ENCODE measurements at places on chromosomes 1 and 21. TPM values are rescaled to one million over a fixed set of nuclear protein-coding genes. Genes with fewer than 3 reads are reported as not detected.

DNA sequence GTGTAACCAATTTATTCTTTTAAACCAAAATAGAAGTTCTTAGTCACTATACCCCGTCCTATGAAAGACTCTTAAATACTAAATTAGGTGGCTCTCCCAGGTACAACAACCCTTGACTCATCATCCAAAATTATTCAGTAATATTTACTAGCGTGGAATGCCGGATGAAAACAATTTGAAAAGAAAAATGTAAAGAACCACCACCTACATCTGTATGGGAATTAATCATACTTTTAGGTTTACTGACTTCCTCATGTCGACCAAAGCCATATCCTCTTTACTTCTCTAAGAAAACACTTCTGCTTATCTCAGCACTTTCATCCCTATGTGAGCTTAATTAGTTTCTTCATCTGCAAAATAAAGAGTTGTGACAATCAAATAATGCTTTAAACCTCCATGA is 139.6 kb downstream of the AKT3 start:
- H3K4me3 ChIP-seq: no peak overlapping the region
- no peak overlapping the region for H3K27ac ChIP-seq
- no peak for DNase-seq
- H3K27me3 ChIP-seq: no peaks in the 10 kb centered on the region
- peaks cover 20% of the 10 kb centered on the region for H3K4me1 ChIP-seq

- H3K27me3 ChIP-seq: no peaks in the 10 kb centered on the region
- H3K4me1 ChIP-seq: no peaks in the 10 kb centered on the region
- H3K27ac ChIP-seq: no peak overlapping the region
- DNase-seq: peak; percentile 62
- H3K36me3 ChIP-seq: no peaks in the 10 kb centered on the region
Observed at GRCh38 chr1:27388337-27389005, 4.0 kb upstream of the GPR3 start.

MIS18A gene
- 40.9 TPM for total RNA-seq

DNA sequence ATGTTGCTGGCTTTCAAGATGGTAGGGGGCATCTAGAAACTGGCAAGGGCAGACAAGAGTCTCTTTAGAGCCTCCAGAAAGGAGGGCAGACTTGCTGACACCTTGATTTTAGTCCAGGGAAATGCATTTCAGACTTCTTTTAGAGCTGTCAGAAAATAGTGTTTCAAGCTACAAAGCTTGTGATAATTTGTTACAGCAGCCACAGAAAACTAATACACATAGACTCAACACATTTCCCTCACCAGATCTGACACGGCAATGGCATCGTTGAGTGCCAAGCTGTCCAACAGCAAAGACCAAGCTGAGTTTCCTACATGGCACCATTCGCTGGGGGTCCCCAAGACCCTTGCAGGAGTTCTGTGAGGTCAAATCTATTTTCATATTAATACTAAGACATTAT is 62.0 kb downstream of the SLC9A1 start:
- no peak overlapping the region for H3K27ac ChIP-seq
- H3K36me3 ChIP-seq: no peaks in the 10 kb centered on the region
- no peak for DNase-seq
- no peak overlapping the region for H3K4me3 ChIP-seq

RNU1-1 gene
- under 0.01 TPM for total RNA-seq

IVL gene
- not detected for total RNA-seq

DNA sequence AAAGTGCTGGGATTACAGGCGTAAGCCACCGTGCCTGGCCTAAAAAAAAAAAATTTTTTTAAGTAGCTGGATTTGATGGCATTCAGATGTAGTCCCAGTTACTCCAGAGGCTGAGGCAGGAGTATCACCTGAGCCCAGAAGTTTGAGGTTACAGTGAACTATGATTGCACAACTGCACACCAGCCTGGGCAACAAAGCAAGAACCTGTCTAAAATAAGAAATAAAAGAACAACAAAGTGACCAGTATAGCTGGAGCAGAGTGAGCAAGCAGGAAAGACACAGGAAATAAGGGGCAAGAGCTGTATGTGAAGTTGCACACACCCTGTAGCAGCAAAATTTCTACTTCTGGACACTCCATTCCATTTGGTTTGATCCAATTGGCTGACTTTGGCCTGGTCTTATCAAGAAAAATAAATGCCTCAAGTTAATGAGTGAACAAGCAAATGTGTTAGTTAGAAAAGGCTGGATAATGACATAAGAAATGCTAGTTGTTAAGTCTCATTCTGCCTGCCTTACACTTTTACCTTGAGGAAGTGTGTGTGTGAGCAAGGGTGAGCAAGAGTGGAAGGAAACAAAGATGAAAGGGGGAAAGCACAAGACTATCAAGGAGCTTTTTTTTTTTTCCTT is 7.9 kb downstream of the ATP5IF1 start:
- H3K27me3 ChIP-seq: no peaks in the 10 kb centered on the region
- no peaks in the 10 kb centered on the region for H3K36me3 ChIP-seq
- H3K27ac ChIP-seq: no peak overlapping the region
- H3K4me3 ChIP-seq: no peak overlapping the region

PDC gene
- not detected for total RNA-seq

FOXO6 gene
- total RNA-seq: 11.9 TPM

- H3K27ac ChIP-seq: peak overlapping the region; percentile 99
- peaks cover 40% of the 10 kb centered on the region for H3K36me3 ChIP-seq
- DNase-seq: peak; percentile 20
- H3K4me3 ChIP-seq: peak overlapping the region; percentile 90
- no peaks in the 10 kb centered on the region for H3K27me3 ChIP-seq
- peaks cover 11% of the 10 kb centered on the region for H3K4me1 ChIP-seq
Observed at GRCh38 chr21:33541105-33541711, 709 bp downstream of the GART start.

DNA sequence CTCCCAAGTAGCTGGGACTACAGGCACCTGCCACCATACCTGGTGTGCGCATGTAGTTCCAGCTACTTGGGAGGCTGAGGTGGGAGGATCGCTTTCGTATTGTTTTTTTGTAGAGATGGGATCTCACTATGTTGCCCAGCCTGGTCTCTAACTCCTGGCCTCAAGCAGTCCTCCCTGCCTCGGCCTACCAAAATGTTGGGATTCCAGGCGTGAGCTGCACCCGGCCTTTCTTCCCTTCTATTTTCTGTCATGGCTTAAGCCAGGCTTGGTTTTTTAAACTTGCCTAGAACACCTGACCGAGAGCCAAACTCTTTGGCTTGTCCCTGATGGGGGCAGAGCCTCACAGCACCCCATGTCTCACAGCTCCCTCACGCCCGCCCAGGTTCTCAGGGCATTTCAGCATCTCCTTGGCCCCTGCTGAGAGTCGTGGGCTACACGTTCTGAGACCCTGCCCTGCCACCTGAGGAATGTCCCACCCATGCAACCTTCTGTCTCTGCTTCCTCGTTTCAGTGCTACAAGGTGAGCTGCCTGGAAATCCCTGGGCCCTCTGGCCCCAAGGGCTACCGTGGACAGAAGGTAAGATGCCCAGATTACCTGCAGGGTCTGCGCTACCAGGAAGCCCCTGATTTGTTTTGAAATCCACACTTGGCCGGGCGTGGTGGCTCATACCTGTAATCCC is 15.7 kb downstream of the COL6A2 start:
- H3K36me3 ChIP-seq: no peaks in the 10 kb centered on the region
- no peaks in the 10 kb centered on the region for H3K4me1 ChIP-seq
- no peak overlapping the region for H3K4me3 ChIP-seq
- H3K27me3 ChIP-seq: no peaks in the 10 kb centered on the region

DNA sequence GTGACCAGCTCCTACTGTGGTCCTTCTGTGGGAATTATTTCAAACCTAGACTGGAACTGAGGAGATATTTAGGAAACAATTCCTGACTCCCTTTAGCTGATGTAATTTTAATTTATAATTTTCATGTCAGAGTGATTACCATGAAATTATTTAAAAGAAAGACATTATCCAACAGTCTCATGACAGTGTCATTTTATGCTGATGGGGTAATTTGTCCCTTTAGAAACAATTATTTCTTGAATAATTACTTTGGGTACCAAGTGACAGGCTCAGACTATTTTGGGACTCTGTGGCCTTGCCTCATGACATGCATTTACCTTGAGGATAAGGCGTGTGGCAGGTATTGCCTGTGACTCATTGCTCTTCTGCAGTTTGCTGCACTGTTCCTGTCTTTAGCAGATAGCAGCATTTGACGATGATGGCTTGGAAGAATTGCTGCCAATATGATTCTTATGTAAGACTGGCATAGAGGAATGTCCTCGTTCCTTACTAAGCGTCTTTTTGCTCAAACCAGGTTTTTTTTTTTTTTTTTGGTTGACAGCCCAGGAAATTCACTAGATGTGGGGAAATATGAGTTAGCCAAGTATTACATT is 206.0 kb upstream of the HMCN1 start:
- DNase-seq: no peak
- H3K27ac ChIP-seq: no peak overlapping the region
- no peaks in the 10 kb centered on the region for H3K4me1 ChIP-seq

KRTAP11-1 gene
- total RNA-seq: not detected

GRCh38 chr1:88998716-88999115 is 6.3 kb upstream of the KYAT3 start:
- DNase-seq: peak; percentile 86
- H3K4me3 ChIP-seq: no peak overlapping the region
- no peaks in the 10 kb centered on the region for H3K27me3 ChIP-seq
- H3K27ac ChIP-seq: no peak overlapping the region
- no peaks in the 10 kb centered on the region for H3K4me1 ChIP-seq

BROX gene
- total RNA-seq: 57.2 TPM

All from SJCRH30 (cell line).